ENCODE measurements at places on chromosomes 3 and 15.

DNA sequence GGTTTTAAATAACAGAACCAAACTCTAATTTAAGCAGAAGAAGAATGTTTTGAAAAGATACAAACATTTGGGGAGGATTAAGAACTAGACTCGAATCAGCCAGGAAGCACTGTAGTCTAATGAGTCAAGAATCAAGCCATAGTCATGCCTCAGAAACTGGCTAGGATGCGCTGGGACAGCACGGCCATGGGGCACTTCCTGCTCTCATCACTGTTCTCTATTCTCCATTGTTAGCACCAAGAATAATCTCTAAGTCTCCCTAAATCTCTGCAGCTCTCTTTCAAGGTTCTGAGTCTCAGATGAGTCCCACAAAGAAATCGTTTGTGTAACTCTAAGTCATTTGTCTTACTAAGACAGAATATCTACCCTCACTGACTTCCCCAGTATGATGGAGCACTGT is 399.0 kb upstream of the KCNMB2 start:
- no peak for DNase-seq

- DNase-seq: no peak
Measured at GRCh38 chr15:26615188-26615926, 157.5 kb downstream of the GABRB3 start.

DNA sequence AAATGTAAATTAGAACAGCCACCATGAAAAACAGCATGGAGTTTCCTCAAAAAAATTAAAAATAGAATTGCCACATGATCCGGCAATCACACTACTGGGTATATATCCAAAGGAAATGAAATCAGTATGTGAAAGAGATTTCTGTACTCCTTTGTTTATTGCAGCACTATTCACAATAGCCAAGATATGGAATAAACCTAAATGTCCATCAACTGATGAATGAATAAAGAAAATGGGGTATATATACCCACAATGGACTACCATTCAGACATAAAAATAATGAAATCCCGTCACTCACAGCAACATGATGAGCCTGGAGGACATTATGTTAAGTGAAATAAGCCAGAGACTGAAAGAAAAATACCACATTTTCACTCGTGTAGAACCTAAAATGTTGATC is 296.9 kb downstream of the RAP2B start:
- no peak for DNase-seq

GRCh38 chr15:38905632-38906031 is 341.0 kb upstream of the RASGRP1 start:
- no peak for DNase-seq

- no peak for DNase-seq
Measured at GRCh38 chr15:53310709-53311108, 448.8 kb downstream of the WDR72 start.

DNA sequence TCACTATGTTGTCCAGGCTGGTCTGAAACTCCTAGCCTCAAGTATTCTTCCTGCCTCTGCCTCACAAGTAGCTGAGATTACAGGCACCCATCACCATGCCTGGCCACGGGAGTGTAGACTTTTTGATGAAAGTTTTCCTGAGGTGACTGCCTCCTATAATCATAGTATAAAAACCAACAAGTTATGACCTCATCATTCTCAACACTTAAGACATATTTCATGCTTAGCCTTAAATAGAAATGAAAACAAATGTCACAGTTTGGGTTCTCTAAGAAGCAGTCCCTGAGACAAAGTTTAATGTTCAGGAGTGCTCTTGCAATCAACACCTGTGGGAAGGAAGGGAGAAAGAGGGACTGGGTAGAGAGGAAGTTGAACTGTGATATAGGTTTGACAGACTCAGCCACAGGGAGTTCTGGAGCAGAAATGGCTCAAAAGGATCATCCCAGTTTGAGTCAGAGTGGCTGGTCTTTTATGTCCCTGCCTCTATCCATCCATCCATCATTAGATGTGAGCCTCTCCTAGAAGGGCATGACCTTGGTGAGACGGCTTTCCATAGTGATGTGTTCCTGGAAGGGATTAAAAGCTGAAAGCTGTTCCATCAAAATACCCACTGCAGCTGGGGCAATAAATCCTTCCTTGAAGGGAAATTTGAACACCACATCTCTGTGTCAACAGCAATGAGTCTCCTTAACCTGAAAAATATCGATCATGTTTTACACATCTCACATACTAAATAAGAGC is 16.2 kb upstream of the ABHD5 start:
- DNase-seq: no peak

- no peak for DNase-seq
Measured at GRCh38 chr15:66644869-66645268, 57.2 kb upstream of the SMAD6 start.

GRCh38 chr15:90062462-90062932 is 39.8 kb downstream of the IDH2 start:
- DNase-seq: peak; percentile 33

DNA sequence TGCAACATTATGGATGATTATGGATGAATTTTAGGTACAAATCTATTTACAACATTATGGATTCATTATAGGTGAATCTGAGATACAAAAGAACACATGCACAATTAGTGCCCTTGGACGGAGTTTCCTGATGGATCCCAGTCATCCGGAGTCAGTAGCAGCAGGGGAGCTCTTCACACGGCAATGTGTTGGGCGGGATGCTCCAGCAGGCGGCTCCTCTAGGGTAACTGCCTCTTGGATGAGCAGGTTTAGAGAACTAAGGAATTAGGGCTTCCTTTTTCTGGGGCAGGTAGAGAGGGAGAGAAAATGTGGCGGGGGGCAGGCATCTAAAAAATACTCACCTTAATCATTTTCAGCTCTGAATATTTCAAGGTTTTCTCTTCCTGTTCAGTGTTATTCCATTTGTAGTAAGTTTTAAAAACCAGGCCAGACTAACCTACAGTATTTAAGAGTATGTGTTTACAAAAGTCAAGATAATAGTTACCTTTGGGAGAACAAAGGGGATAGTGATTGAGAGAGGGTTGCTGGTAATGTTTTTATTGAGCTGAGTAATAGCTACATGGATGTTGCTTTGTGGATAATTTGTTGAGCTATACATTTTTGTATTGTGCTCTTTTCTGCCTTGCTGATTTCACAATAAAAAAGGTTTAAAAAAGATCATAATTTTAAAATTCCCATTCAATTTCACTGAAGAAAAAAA is 27.4 kb upstream of the GOLM2 start:
- no peak for DNase-seq

DNA sequence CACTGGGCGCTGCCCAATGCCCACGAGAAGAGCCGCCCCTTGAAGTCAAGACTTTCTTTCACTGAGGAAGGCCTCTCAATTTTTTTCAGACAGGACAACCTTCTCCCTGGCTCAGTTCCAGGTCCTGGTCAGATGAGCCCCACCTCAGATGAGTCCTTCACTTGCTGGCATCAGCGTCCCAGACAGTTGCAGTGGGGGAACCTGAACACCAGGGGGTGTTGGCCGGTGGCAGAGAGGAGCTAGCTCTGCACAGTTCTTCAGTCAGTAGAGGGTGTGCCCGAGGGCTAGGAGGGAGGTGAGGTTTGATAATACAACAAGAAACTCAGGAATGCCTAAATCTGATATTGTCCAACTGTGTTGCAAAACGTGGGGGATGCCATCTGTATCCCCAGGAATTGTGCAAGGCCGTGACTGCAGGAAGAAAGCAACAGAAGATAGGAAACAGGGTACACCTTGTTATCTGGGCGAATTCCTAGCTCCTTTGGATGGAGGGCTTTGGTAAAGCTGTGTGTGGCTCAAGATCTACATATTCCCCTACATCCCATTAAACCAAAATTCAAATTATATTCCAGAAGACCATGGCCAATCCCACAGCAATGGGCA is 34.3 kb downstream of the CCR3 start:
- DNase-seq: peak; percentile 87

GRCh38 chr3:157626817-157627216 is 123.6 kb upstream of the VEPH1 start:
- no peak for DNase-seq

GRCh38 chr15:60682115-60682514 is 203.2 kb upstream of the ICE2 start:
- DNase-seq: no peak

GRCh38 chr3:153285982-153286381 is 124.0 kb downstream of the RAP2B start:
- no peak for DNase-seq

DNA sequence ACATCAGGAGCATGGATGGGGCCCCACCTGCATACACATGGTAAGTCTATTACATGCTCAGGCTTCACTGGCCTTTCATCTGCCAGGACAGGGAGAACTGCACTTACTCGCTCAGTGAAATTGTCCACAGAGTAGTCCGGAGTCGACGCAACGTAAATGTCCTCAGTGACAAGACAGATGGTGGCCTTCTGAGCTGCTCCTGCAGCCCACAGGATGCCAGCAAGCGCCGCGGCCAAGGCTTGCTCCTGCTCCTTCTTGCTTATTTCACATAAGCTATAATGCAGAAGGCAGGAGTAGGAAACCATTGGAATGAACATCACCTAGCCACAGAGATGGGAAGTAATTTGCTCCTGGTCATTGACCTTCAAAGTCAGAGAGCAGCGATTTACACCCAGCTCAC is 14.4 kb downstream of the MINDY4B start:
- no peak for DNase-seq

DNA sequence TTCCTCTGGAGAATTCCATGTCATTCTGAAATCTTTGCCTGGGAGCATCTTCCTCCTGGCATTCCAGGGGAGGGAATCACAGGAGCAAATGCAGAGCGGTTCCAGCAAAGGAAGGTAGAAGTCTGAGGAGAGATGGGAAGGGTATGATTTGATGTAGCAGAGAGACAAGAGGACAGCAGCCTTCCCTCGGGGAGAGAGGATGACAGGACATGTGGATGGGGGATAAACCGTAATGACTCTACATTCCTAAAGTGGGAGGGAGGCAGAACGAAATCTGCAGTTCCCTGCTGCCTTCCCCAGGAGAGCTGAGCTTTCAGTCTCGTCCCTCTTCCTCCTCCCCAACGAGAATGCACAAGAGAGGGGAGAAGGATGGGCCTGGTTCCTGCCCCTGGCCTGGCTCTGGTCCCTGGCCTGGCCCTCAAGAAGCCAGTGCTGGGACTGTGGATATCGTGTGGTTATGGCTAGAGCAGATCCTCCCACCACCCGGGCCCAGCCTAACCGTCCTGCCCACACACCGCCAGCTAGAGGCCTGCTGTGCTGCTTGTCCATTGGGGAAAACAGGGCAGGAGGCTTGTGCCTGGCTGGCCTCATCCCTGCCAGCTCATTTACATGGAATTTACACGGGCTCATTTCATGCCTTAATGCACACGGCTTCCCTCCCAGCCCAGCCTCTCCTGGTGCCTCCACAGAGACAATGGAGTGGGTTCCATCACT is 26.6 kb downstream of the SEMA7A start:
- DNase-seq: no peak

- DNase-seq: no peak
Measured at GRCh38 chr15:41060505-41060904, 55.6 kb downstream of the INO80 start.

GRCh38 chr15:69035205-69035917 is 20.9 kb downstream of the NOX5 start:
- no peak for DNase-seq

- DNase-seq: no peak
Measured at GRCh38 chr15:71414853-71415252, 299.6 kb downstream of the THSD4 start.

- DNase-seq: no peak
Measured at GRCh38 chr3:73453666-73454065, 171.1 kb downstream of the PDZRN3 start.

GRCh38 chr3:49248840-49249227 is 28.2 kb downstream of the C3orf62 start:
- DNase-seq: no peak

- DNase-seq: no peak
Measured at GRCh38 chr3:114110439-114110838, 53.9 kb downstream of the QTRT2 start.

DNA sequence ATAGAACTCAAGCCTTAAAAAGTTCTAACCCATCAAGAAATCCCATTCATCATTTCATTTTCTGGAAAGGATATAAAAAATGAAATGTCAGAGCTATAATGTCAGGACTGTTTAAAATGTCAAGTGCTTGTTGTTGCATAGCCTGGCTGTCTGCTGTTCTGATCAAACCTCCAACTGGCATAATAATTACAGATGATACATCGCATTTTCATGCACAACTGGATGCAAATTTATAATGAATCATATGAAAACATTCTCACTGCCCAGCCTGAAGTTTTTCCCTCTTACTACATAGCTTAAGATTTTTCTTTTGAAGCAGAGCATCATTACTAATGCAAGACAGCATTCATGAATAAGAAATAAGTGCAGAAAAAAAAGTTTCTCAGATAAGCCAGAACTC is 46.5 kb downstream of the GUCA1C start:
- DNase-seq: no peak

GRCh38 chr3:9912294-9912935 is 4.5 kb upstream of the IL17RC start:
- DNase-seq: peak; percentile 65

DNA sequence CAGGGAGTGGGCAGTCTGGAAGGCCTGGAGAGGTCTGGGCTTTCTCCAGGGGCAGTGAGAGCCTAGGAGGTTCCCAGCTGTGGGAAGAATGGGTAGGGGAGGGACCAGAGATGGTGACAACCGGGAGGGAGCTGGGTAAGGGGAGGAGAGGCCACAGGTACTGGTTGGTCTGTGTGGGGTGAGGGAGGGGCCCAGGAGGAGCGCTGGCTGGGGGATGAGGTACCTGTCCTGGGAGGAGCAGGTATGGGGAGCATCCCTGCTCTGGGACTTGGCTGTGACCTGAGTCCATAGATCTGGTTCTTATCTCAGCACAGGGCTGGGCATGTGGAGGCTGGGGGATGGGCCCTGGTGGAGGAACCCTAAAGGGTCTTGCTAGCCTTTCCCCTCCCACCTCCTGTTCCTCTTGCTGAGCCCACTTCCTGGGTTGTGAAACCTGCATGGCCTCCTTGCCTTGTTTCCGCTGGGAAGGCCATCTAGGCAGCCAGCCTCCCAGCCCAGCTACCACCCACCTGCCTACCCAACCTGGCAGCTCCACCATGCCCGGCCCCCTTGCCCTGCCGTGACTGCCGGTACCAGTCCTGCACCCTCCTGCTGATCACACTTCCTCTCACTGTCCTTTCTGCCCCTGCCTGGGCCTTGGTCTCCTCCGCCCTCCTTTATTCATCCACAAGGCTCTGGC is 11.0 kb downstream of the PRKCD start:
- DNase-seq: no peak

- DNase-seq: no peak
Measured at GRCh38 chr3:192445770-192446644, 281.3 kb downstream of the FGF12 start.

DNA sequence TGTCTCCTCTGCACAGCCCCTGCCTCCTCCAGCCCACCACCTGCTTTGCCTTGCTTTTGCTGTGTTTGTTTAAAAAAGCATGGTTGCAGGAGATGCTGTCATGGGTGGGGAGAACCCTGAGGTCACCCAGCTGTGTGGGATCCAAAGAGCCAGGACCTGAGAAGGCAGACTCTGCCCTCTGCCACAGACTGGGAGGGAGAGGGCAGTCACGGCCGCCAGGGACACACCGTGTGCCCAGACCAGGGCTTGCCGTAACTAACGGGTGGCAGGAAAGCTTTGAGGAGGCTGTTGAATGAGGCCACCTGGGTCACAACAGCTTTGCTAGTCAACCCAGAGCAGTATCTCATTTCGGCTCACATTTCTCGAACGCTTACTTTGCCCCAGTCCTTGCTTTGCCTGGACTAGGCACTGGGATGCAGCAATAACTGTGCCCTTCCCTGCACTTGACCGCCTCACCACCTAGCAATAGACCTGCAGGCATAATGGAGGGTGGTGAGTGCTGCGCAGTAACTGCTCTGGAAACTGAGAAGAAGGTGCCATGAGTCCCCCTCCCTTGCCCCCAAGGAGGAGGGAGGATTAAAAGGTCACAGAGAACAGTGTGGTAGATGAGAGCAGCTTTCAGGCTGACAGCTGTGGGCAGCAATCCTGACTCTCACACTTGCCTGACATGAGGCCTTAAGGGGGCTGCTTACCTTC is 55.0 kb upstream of the CTDSPL start:
- no peak for DNase-seq

Data from CD4-positive, alpha-beta T cell treated with Interleukin-2 at 100 ng/mL for 4 hours (primary cell).